ENCODE measurements at places on chromosomes 5 and 9. TPM values are rescaled to one million over a fixed set of nuclear protein-coding genes. Genes with fewer than 3 reads are reported as not detected.

GRCh38 chr5:14251733-14252132, 108.6 kb downstream of the TRIO start:
- no peak for DNase-seq

DNA sequence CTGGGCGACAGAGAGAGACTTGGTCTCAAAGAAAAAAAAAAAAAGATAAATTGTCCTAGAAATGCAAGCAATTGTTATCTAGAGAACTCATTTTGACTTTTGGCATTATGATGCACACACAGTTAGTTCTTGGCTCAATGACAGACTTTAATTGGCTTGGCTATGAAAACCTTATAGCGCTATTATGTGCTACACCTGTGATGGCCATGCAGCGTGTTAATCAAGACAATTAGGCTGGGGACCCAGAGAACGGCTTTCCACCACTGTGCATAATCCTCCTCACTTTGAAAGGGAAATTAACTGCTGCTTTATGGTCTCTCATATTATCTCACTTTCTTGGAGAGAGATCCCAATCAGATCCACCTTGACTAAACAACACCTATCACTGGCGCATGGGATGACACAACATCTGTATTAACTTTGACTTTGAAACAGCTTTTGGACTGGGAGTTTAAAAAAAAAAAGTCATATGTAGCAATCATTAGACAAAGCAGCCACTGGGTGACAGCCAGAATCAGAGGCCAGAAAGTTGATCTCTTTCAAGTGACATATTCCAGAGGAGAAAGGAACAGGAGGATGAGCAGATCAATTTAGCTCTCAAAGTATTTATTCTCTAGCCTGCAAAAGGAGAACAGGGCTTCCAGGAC, 132.5 kb downstream of the PPP2R2B start:
- no peak for DNase-seq

GRCh38 chr9:74479711-74480110, 17.4 kb upstream of the RORB start:
- no peak for DNase-seq

GRCh38 chr5:73979321-73979720, 353.3 kb downstream of the ARHGEF28 start:
- DNase-seq = no peak

GRXCR2 gene
- not detected for total RNA-seq

AQP3 gene
- not detected for total RNA-seq

IFNA13 gene
- not detected for total RNA-seq

SLC6A18 gene
- not detected for total RNA-seq
